ENCODE measurements at places on chromosomes 1 and 21.

- DNase-seq, result no peak
Observed at GRCh38 chr1:1911350-1912041, 3.6 kb upstream of the CALML6 start.

DNA sequence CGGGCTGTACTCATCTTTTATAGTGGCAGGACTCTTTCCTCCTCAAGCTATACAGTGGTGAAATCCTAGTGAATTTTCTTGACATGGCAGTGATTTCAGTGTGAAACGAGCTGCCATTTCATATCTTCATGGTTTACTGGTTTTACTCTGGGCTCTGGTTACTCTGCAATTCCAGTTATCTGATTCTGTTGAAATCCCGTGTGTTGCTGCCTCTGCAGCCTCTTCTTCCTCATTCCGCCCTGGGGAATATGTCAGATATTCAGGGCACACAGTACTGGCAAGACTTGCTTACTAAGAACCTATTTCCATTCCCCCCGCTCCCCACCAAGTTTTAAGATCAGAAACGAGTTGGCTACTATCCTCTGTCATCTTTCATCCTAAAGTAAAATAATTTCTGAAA lies 7.9 kb upstream of the OR2B11 start:
- DNase-seq, result no peak

- DNase-seq, result no peak
Observed at GRCh38 chr1:78289603-78290002, 201.2 kb upstream of the PTGFR start.

GRCh38 chr1:151611288-151611790 lies 511 bp upstream of the SNX27 start:
- peak; percentile 28 for DNase-seq

GRCh38 chr1:238660849-238661248 lies 725.5 kb upstream of the CHRM3 start:
- no peak for DNase-seq

DNA sequence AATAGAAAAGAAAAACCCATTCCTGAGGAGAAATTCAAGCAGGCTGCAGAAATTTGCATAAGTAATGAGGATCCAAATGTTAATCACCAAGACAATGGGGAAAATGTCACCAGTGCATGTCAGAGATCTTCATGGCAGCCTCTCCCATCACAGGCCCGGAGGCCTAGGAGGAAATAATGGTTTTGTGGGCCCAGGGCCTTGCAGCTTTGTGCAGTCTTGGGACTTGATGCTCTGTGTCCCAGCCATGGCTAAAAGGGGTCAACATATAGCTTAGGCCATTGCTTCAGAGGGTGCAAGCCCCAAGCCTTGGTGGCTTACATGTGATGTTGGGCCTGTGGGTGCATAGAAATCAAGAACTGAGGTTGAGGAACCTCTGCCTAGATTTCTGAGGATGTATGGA lies 22.7 kb downstream of the RAB3GAP2 start:
- no peak for DNase-seq

DNA sequence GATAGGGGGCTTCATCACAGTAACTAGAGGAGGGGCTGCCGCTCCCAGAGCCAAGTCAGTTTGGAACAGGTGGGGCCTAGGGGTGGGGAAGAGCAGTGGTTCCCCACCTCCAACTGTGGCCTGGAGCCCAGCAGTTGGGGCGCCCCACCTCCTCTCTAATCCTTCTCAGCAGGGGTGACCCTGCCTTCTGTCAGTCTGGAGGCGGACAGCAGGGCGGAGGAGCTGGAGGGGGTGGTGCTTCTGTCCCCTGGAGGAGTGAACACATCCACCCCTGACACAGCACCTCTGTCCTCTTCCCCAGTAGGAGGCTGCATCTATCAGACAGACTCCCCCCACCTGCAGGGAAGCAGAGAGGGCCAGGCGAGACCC lies 73.8 kb downstream of the MRPL37 start:
- DNase-seq, result peak; percentile 36

GRCh38 chr1:17630048-17630830 lies 90.7 kb downstream of the ARHGEF10L start:
- no peak for DNase-seq

DNA sequence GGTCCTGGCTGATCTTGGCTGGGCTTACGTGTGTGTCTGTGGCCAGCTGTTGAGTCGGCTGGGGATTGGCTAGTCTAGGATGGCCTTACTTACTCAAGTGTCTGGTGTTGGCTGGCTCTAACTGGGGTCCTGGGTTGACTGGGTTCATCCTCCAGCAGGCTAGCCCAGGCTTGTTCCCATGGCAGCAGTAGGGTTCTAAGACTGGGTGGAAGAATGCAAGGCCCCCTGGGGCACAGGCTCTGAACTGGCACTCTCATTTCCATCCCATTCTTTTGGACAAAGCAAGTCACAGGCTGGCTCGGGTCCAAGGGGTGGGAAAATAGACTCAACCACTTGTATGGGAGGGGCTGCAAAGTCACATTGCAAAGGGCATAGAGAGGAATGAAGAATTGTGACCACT lies 7.9 kb upstream of the OPRD1 start:
- DNase-seq, result no peak

- no peak for DNase-seq
Observed at GRCh38 chr1:47812904-47813514, 184.2 kb downstream of the TRABD2B start.

DNA sequence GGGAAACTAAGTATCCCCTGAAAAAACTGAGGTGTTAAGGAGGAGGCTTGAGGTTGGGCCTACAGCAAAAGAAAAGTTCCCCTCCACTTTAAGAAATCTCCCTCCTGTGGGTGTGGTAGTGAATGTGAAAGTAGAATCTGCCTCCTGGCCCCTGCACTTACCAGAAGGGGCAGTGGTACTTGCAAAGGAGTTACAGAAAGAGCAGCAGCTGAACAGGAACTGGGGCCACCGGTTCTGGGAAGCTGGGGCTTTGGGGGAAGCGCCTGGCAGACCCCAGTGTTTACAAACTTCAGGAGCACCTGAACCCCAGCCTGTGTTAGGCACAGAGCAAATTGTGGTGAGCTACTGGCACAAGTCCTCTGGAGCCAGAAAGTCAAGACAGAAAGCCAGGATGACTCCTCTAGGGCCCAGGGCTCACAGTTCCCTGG lies 250.2 kb upstream of the FGGY start:
- no peak for DNase-seq

DNA sequence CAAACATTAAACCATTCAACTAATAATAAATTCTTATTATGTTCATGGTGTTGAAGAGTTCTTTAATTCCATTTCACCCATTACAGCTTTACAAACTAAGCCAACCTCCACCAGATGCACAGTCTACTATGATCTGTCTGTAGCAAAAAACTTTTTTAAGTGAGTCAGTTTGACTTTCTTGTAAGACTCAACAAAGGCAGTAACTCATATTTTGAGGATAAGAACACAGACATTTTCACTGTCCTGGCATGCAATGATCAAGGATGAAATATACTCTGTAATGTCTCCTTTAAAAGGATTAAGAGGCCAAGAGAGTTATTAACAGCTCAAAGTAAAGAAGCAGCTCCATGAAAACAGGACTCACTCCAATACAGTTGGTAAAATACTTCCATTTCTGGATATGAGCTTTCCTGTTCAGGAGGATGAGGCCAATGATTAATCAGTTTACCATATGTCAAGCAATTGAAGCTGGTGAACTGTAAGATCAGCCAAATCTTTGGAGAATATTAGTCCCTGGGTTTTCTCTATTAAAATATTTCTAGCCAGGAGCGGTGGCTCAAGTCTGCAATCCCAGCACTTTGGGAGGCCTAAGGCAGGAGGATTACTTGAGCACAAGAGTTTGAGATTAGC lies 20.6 kb downstream of the XKR8 start:
- no peak for DNase-seq

GRCh38 chr1:88612292-88612691 lies 71.8 kb upstream of the PKN2 start:
- DNase-seq, result no peak

GRCh38 chr1:54464031-54464476 lies 57.9 kb upstream of the SSBP3 start:
- no peak for DNase-seq

DNA sequence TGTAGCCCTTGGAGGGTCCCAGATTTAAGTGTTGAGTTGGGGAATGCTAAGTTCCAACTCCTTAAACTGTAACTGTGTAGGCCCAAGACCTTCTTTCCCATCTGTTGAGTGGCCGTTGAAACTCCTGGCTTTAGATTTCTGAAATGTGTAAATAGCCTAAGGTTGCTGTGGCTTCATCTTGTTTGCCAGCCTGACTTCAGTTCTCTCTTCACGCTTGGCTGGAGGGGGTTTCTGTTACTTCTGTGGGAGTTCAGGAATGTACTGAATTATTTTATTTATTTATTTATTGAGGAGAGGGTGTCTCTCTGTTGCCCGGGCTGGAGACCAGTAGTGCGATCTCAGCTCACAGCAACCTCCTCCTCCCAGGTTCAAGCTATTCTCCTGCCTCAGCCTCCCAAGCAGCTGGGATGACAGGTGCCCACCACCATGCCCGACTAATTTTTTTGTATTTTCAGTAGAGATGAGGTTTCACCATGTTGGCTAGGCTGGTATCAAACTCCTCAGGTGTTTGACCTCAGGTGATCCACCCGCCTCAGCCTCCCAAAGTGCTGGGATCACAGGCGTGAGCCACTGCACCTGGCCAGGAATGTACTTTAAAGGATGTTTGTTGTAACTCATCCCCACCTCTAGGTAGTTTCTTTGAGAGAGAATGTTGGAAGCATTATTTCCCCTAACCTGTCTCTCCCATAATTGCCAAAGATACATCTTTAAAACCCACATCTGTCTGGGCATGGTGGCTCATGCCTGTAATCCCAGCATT lies 5.9 kb downstream of the TTC39A start:
- no peak for DNase-seq

DNA sequence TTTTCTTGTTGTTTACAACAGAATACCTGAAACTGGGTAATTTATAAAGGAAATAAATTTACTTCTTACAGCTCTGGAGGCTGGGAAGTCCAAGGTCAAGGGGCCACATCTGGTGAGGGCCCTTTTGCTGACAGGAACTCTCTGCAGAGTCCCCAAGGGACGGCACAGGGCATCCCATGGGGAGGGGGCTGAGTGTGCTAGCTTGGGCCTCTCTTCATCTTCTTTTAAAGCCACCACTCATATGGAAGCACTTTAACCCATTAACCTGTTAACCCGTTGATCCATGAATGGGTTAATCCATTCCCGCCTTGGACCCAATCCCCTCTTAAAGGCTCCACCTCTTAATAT lies 76.3 kb downstream of the OBSCN start:
- DNase-seq, result no peak

DNA sequence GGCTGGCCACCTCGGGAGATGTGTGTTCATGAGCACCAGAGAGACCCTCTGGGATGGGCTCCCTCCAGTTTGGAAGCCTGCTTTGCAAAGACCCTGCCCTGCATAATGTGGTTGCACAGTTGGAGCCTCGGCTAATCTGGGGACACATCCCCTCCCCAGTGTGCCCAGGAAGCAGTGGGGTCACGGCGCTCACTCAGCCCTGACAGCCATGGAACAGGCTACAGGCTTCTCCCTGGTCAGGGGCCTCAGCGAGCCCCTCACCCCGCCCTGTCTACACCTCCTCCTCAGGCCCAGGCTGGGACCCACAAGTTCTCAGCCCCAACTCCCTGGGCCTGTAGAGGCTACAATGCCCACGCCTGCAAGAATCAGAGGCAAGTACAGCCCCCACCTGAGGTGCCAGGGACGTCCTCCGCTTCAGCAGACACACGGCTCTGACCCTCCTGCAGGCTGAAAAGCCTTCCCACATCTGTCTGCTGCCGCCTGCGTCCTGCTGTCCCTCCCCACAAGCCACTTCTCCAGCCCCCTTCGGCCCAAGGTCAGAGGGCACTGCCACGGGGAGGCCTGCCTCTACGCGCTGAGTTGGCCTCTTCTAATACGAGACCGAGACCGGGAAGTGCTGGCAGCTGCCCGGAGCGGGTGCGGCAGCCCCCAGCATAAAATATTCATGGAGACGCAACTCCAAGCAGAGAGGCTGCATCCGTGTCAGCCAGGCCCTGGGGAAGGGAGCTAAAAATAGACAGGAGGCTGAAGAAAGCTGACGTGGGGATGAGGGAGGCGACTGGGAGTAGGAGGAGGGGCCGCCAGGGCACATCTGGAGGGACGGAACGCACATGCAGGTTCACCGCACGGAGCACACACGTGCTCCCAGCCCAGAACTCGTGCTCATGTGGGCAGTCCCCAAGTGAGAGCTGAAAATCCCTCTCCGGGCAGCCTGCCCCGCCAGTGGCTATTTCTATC lies 15.2 kb upstream of the GPR153 start:
- DNase-seq, result no peak

DNA sequence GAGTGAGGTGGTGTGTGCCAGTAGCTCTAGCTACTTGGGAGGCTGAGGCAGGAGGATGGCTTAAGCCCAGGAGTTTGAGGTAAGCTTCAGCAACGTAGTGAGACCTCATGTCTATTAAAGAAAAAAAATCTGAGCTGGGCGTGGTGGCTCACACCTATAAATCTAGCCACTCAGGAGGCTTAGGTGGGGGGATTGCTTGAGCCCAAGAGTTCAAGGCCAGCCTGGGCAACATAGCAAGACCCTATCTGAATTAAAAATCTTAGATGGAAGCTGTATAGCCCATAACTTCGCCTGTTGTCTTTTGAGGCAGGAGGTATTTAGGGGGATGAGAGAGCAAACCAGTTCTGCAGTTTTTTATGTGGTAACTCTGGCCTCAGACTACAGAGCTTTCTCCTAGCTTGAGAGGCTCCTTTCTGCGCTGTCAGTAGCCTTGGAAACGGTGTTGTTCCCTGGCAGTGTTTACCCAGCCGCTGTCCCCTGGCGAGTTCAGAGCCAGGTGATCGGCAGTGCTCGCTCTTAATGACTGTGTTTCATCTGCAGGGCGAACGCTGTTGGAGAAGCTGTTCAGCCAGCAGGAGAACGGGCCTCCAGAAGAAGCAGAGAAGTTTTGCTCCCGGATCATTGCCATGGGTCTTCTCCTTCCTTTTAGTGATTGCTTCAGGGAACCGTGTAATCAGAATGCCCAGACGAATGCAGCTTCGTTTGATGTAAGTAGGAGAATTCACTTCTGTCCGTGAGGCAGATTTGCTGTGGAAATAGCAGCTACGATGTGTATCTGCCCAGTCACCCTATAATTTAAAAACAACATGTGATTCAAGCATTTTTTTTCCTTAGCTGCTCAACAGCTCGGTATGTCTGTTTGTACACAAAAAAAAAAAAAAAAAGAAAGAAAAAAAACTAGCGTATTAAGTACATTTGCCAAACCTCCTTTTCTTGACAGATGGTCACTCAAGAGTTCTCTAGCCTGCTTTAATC lies 31.2 kb downstream of the FMN2 start:
- no peak for DNase-seq

- DNase-seq, result no peak
Observed at GRCh38 chr1:245074232-245074747, 80.5 kb upstream of the KIF26B start.

DNA sequence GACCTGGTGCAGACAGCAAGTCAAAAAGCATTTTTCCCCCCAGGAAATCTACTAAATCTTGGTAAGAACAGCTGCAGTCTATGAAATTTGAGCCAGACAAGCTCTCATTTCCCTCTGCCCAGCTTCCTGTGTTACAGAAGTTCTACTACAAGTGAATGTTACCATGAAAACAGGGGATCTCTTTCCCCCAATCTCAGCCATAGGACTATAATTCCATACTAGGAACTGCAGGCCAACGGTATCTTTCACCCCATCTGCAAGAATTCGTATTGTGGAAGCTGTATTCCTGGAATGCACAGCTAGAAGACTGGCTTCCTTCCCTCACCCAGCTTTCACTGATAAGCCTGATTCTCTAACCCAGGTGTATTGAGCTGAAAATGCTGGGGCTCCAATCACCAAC lies 1655.4 kb downstream of the BRINP3 start:
- peak; percentile 69 for DNase-seq

GRCh38 chr1:25503551-25504426 lies 39.6 kb upstream of the LDLRAP1 start:
- DNase-seq, result peak; percentile 7

Data from NCI-H460 (cell line).